NCI-H2081 (cell line): ENCODE measurements at places on chromosomes 16 and 17.

DNA sequence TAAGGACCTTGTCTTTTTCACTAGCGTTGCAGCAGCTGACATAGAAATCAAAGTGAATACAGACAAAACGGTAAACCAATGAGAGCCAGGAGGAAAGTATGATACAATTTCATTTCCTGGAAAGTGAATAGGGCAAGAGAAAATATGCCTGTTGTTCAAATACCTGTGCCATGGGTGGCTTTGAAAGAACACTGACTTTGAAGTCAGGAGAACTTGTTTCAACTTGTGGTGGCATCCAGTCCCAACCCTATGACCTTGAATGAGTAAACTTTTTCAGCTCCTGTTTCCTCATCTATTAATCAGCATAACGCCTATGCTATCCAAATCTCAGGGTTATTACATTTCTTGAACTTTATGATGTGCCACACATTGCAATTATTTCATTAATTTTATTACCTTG is 173.7 kb upstream of the HS3ST3A1 start:
- DNase-seq: no peak

- no peak for DNase-seq
Observed at GRCh38 chr17:43733956-43734355, 24.6 kb downstream of the SOST start.

- no peak for DNase-seq
Observed at GRCh38 chr16:10840703-10841102, 22.1 kb upstream of the TVP23A start.

- no peak for DNase-seq
Observed at GRCh38 chr17:17402558-17402957, 74.2 kb upstream of the MED9 start.

DNA sequence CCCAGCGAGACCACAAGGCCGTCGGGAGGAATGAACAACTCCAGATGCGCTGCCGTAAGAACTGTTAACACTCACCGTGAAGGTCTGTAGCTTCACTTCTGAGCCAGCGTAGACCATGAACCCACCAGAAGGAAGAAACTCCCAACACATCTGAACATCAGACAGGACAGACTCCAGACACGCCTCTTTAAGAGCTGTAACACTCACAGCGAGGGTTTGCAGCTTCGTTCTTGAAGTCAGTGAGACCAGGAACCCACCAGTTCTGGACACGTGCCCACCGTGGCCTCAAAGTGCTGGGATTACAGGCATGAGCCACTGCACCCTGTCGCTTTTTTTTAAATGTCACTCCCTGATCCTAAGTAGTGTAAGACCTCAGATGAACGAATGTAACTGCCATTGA is 17.3 kb downstream of the KPNA2 start:
- DNase-seq: no peak

GRCh38 chr16:89338863-89339262 is 121.4 kb downstream of the ZNF778 start:
- no peak for DNase-seq

DNA sequence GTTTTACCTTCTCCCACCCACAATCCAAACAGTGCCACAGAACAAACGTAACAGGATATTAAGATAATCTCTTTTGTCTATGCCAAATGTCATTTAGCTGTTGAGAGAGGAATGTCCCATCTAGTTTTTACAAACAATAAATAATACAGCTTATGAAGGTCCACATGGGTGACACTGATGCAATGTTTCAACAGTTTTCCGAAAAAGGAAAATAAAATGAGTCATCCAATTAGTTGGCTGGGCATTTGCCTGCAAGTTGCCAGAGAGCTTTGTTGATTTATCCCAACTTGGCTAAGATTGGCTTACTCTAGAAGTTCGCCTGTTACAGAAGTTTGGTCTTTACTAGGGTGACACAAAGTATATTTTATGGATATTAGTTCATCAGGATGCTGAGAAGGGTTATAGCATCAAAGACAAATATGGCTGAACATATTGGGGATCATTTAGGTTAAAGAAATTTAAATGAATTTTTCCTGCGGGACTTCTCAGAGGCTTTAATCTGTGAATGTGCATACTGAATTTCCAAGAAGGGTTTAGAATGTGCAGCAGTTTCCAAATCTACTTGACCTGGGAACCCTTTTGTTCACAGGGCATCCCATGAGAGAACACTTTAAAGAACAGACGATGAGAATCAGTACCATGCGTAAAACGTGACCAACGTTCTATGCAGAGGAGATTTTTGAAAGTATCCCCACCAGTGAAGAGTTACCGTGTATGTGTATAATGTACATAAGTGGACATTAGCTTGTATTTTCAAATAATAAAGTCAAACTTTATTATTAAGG is 73.1 kb downstream of the CDH13 start:
- no peak for DNase-seq

DNA sequence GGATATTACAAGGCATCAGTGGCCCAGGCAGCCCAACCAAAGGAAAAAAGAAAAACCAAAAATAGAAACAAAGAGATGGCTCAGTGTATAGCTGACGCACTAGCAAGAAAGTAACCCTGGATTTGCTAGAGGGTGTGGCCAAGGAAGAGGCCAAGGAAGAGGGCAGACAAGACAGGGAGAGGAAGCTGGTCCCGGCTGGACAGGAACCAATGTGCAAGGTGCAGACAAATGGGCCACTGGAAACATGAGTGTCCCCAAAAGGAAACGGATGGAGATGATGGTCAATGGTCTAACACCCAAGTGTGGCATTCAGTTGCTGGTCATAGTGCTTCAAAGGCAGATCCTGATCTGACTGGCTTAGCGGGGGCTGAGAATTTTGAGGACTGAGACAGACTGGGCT is 10.7 kb downstream of the POLR3K start:
- DNase-seq: no peak

DNA sequence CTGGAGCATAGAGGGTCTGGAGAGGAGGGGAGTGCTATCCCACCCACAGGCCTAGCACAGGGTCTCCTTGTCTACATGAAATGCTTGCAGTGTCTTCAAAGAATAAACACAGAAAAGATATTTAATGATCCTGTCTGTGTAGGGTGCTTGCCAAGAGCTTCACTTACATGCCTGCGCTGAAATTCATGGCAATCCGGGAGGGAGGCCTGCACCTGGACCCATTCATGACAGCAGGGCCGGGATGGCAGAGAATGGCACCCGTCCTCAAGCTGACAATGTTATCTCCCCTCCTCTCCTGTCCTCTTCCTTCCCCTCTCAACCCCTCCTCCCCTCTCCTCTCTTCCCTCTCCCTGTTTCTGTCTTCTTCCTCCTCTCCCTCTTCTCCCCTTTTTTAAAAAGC is 2.1 kb downstream of the ADGRG3 start:
- no peak for DNase-seq

- DNase-seq: no peak
Observed at GRCh38 chr16:25625620-25626019, 66.1 kb upstream of the HS3ST4 start.

- DNase-seq: no peak
Observed at GRCh38 chr16:11354407-11354732, 9.1 kb downstream of the RMI2 start.

- no peak for DNase-seq
Observed at GRCh38 chr17:67431249-67432015, 54.4 kb downstream of the PITPNC1 start.

- DNase-seq: peak; percentile 19
Observed at GRCh38 chr17:79930062-79930876, 91.0 kb upstream of the CBX4 start.

DNA sequence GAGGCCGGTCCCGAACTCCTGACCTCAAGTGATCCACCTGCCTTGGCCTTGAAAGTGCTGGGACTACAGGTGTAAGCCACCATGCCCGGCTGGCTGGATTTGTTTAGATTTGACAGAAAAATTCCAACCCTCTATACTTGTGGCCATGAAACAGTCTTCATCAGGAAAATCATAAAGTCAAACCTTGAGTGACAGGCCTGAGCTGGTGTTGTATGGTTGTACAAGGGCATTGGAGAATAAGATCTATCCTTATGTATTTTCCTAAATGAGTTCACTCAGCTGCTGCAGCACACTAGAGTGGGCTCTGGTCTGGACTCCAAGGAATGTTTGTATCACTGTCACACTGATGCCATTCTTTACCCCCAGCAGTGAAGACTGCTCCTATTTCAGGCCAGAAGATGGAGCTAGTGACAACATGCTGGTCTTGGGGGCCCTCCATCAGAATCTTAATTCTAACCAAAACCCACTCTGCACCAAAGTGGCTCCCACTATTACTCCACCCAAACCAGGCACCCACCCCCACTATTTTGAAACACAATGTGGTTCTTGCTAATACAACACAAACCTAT is 27.4 kb downstream of the SNX11 start:
- DNase-seq: no peak

DNA sequence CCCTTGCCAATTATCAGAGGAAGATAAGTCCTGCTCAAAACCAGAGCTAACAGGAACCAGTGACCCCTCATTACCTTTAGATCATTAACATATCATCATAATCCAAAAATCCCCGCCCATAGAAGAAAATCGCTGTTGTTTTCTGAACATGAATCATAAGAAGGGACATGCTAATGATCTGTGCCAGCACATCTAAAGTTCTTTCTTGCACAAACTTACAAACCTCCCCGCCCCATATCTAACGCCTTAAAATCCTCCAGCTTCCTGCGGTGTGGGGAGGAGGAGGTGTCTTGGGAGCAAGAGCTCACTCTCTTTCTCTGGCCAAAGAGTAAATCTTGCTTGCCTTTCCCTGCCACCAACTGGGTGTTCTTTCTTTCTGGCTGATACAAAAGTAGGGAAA is 78.3 kb downstream of the IRX3 start:
- no peak for DNase-seq

DNA sequence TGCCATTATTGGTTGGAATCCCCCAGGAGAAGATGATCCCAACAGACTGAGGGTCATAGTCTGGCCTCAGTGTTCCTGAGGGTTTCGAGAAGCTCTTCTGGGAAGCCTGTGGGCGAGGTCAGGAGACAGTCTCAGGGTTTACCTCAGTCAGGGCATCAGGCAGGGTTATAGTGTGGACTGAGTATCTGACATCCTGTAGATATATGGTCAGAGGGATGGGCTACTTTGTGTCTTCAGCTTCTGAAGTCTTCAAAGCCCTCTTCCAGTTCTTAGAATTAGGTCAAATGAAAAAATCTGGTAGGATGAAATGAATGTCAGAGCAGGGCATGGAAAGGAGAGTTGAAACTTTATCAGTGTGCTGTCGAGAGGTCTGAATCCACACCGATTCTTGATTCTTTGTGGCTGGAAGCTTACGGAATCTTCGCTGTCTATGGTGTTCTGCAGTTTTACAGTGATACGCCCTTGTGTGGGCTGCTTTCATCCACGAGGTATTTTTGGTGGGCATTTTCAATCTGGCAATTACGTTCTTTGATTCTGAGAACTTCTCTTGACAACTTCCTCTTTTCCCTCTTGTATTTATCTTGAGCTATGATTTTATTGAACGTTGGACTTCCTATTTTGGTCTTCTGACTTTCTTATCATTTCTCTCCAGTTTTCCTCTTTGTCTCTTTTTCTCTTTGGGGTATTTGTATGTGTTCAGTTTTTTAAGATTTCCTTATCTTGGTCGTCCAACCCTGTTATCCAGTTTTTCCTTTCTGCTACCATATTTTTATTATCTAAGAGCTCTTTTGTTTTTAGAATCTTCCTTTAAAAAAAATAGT is 30.4 kb downstream of the BPTF start:
- DNase-seq: no peak

- DNase-seq: no peak
Observed at GRCh38 chr17:41910701-41911391, 7.9 kb downstream of the ACLY start.

GRCh38 chr17:63538693-63539595 is 11.3 kb upstream of the DCAF7 start:
- no peak for DNase-seq

DNA sequence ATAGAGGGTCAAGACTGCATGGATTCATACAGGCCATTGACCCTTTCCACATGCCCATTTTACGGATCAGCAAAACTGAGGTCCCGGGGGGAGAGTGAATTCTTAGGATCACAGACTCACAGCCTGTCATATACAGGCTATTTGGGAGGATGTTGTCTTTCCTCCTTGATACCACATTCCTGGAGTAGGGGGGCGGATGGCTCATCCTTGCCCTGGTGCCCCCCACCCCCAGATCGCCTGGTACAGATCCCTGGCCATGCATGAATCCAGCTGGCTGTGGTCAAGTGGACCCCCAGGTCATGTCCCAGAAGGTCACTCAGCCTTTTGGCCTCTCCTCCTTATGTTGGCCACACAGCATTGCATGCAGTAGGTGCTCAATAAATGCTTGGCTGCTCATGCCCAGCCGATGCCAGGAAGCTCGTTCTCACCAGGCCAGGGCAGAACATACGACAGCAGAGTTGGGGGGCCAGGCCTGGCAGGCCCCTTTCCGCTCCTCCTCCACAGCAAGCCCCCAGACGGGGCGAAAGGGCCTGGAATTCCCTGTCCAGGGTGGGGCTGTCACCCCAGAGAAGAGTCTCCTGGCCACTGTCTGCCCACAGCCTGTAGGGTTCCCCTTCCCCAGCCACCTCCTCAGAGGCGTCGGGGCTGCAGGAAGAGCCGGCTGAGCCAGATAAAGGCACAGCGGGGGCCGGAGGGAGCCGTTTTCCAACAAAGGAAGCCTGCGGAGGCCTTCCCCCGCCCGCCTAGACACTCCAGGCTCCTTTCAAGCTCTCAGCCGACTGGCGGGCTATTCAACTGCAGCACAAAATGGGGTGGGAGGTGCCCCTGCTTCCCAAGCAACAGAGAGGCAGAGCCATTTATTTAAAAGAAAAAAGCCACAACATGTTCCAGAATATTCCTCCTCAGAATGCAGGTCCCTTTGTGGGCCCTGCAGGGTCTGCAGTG is 215.7 kb upstream of the CIBAR2 start:
- peak; percentile 86 for DNase-seq

DNA sequence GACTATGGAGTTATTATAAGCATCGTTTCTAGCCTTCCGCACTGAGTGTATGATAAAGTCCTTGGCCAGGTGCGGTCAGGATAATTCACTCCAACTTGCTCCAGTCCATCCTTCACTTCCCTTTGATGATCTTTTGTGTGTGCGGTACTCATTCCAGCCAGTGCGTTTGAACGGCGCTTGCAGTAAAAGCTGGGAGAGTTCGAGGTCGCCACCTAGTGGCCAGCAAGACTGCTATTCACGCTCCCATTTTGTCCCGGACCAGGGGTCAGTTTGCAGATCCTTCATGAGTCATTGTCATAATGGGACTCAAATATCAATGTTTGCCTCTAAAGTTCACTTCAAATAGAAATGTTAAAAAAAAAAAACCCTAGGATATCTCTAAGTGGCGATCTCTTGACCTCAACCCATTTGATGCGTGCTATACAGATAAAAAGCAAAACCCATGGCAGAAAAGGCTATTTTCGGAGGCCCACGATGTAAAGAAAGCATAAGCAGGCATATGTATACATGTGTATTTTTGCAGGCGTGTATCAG is 417.1 kb downstream of the TMEM114 start:
- DNase-seq: peak; percentile 82
